Stimulated activated CD8-positive, alpha-beta memory T cell treated with anti-CD3 and anti-CD28 coated beads, Interleukin-15, amount 100 ng/mL, for 4 hours (primary cell): ENCODE measurements at places on chromosomes 16 and 17.
A peak's percentile ranks its signal among the peaks of the same experiment; 100 is the strongest.

DNA sequence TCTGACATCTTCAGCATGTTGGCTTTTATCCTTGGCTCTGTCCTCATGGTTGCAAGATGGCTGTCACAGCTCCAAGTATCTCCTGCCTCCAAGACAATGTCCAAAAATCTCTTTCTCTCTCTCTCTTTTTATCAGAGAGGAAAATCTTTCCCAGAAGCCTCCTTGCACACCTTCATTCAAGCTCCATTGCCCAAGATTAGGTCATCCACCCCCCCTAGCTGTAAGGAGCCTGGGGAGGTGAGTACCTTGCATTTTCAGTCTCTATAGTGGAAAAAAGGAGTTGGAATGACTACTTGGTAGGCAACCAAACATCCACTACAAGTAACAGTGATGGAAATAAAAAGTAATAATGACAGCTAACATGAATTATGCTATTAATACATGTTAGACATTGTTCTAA lies 22.0 kb upstream of the NSMCE1 start:
- DNase-seq: no peak

DNA sequence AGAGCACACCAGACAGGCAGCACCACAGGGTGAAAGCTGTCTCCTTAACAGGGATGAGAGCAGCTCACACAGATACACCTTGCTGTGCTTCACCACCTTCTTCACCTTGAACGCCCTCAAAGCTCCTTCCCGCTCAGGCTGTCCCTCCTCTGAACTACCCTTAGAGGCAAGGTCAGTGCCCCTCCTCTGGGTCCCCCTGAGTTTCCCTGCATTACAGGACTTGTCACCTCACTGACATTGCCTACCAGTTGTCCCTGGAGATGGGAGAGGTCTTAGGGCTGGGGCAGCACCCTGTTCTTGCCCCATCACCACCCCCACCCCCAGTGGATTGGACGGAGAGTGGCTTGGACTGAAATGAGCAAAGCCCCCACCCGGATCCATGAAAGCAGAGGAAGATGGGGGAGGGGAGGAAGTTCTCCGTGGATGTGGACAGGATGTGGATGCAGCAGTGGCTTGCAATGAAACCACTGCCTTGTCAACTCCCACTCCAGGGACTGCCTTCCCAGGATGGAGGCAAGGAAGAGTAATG lies 73.2 kb upstream of the CDH5 start:
- no peak for DNase-seq

DNA sequence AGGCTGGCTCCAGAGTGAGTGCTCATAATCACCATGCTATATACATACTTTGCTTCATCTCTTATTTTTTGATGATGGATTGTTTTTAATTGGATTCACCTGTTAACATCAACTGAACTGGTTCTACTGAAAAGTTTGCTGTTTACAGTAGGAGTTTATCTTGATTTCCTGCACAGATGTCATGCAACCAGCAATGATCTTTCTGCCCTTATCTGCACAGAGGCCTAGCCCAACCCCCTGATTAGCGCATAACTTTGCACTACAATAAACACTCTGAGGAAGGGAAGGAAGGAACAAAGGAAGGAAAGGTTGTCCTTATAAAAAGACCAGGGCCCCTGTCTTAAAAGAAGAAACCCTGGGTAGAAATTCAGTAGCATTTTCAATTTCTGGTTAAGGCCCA lies 152.9 kb downstream of the RGS9 start:
- no peak for DNase-seq

DNA sequence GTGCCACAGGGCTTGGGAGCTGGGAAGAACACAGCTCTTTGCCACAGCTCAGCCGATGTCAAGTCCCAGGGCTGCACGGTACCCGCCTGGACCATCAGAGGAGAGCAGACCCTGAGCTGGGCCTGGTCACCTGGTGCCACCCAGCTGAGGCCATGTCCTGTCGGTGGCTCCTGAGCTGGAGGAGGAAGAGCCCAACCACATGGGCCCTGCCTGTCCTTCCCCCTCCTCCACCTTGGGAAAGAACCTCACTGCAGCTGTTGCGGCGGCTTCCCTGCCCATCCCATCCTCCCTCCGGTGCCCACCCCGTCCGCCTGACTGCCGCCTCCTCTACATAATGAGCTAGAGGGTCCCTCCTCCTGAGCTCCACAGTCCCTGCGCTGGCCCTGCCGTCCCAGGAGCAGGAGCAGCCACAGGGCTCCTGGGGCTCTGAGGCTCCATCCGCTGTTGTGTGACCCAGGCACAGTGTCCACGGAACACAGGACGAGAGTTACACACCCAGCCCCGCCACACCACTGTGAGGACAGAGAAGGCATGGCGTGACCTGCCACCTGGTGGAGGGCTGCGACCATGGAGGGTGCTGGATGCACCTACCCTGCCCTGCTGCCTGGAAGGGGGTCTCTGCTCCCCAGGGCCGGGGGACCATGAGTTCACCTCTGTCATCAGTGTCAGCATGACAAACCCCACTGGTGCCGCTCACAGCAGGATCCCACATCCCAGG lies 21.4 kb upstream of the CHMP6 start:
- no peak for DNase-seq

DNA sequence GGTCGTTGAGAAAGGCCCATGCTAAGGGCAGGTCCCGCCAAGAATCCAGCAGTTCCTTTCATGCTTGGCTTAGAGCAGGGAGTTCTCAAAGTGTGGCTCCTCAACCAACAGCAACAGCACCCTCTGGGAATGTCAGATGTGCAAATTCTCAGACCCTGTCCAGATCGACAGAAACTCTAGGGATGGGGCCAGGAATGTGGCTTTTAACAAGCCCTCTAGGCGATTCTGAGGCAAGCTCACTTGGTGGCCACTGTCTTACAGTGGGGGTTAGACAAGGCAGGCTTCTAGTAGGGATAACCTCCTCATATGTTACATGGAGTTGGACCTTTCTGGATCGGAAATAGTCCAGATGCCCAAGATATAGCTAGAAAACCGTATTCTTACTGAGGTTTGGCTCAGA lies 144.8 kb downstream of the ZFHX3 start:
- no peak for DNase-seq

GRCh38 chr16:61580579-61580978 lies 455.7 kb downstream of the CDH8 start:
- no peak for DNase-seq

DNA sequence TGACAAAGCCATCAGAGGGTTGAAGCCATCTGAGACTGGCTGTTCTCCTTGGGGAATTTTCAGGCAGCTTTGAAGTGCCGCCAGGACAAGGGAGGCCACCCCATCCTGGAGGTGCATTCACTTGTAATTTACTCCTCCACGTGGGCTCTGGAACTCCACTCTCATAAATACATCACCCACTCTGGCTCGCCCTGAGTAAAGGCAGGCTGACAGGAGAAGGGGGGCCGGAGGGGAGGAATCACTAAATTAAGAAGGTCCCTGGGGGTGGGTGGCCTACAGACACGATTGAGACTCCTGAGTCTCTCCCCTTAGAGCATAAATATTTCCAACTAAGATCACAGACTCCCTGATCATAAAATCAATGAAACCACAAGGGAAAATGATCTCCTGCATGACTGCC lies 56.3 kb upstream of the HNF1B start:
- no peak for DNase-seq

DNA sequence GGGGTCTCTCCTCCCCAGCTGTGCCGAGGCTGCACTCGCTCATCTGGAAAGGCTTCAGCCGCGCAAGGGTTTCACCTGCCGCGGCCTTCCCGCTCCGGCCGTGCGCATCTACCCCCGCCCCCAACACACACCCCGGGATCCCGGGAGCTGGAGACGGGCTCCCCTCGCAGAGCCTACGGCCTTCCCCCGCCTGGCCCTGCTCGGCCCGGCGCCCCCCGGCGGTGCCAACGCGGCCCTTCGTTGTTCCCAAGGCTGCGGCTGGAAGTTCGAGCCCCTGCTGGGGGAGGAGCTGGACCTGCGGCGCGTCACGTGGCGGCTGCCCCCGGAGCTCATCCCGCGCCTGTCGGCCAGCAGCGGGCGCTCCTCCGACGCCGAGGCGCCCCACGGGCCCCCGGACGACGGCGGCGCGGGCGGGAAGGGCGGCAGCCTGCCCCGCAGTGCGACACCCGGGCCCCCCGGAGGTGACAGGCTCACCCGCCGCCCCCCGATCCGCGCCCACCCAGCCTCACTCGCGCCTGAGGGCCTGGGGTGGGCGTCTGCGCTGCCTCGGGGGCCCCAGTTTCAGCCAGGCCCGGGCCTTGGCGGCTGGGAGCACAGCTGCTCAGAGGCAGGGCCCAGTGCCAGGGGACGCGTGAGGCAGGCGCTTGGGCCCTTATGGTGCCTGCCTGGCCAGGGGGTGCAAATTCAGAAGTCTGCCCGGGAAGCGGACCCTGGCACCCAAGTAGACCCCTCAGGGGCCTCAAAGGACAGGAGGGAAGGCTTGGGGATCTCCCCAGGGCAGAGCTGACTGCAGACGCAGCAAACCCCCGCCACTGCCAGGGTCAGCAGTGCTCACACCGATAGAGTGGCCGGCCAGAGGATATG lies 11.2 kb downstream of the GALK1 start:
- peak; percentile 38 for DNase-seq
